ENCODE measurements at places on chromosomes 3 and 15. TPM values are rescaled to one million over a fixed set of nuclear protein-coding genes. Genes with fewer than 3 reads are reported as not detected.
A peak's percentile ranks its signal among the peaks of the same experiment; 100 is the strongest.

DNA sequence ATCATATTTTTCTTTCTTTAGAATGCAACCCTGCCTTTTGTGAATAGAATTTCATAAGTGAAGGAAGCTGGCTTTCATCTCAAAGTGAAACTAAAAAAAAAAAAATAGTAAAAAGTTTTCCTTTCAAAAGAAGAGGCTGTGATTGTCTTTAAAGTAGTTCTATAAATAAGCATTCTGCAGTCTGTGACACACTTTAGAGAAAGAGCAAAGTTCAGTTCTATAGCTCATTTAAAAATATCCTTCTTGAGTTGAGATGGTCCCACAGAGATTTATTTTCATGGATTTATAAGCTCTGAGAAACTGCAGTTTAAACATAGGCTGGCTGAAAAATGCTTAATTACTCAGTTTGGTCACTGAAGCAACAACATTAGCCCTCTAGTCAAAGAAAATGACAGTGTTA lies 36.1 kb upstream of the CNTN6 start:
- H3K36me3 ChIP-seq = no peaks in the 10 kb centered on the region
- no peak overlapping the region for H3K4me3 ChIP-seq
- H3K27me3 ChIP-seq = no peaks in the 10 kb centered on the region
- DNase-seq = peak; percentile 4
- H3K4me1 ChIP-seq = no peaks in the 10 kb centered on the region

Gene DCLK3
- 0.41 TPM for polyA plus RNA-seq

DNA sequence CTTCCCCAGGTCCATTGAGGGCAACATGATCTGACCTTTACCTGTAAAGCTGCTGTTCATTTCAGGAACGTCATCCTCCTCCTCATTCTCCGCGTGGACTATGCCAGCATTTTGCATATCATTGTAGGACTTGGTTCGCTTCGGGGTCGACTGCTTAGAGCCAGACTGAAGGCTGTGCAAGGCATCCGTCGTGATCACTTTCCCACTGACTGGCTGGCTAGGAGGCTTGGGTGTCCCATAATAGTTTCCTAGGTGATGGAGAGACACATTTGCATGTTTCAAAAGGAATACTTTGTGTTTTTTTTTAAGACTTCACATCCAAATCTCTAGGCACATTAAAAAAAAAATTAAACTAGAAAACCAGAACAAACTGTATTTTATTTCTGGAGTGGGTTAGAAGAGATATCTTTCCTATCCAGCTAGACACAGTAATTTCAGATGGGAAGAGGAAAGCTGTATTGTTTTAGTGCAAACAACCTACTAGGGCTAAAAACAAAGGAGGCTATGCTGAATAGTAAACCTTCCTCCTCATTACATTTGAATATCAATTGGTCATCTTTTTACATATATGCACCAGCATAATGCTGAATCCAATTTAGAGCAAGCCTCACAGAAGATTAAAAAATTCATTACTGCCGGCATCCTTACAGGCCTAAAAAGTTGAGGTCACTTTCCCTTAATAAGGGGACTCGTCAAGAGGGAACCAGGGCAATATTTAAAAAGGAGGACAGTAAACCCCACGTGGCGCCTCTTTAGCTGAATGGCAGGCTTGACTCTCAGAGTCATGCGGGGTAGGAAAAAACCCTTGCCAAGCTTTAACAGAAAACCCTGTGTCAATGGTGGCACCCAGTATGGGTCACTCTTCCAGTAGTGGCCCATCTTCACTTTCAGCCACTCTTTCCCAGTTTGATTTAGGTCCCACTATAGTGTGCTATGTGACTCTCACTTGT lies 559.9 kb downstream of the MAGI1 start:
- DNase-seq = no peak
- no peak overlapping the region for H3K4me3 ChIP-seq
- H3K27ac ChIP-seq = no peak overlapping the region
- H3K4me1 ChIP-seq = no peaks in the 10 kb centered on the region
- H3K36me3 ChIP-seq = no peaks in the 10 kb centered on the region

DNA sequence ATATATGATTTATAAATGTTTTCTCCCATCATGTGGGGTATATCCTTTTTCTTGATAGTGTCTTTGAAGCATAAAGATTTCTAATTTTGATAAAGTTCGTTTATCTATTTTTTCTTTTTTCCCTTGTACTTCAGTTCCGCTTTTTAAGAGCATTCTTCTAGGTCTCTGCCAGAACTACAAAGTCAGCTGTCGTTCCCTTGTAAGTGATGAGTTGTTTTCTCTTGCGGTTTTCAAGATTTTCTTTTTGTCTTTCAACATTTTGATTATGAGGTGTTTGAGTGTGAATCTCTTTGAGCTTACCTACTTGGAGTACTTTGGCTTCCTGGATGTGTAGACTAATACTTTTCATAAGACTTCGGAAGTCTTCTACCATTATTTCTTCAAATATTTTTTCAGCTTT lies 9.3 kb upstream of the PRICKLE2 start:
- H3K4me3 ChIP-seq = no peak overlapping the region
- no peaks in the 10 kb centered on the region for H3K36me3 ChIP-seq
- no peaks in the 10 kb centered on the region for H3K4me1 ChIP-seq
- no peak for DNase-seq

GRCh38 chr3:140695361-140696061 lies 17.6 kb downstream of the TRIM42 start:
- no peaks in the 10 kb centered on the region for H3K36me3 ChIP-seq
- H3K27ac ChIP-seq = no peak overlapping the region
- H3K4me3 ChIP-seq = no peak overlapping the region
- no peaks in the 10 kb centered on the region for H3K4me1 ChIP-seq
- no peak for DNase-seq

- H3K4me1 ChIP-seq = no peaks in the 10 kb centered on the region
- H3K27ac ChIP-seq = no peak overlapping the region
- H3K4me3 ChIP-seq = no peak overlapping the region
- no peaks in the 10 kb centered on the region for H3K27me3 ChIP-seq
- H3K36me3 ChIP-seq = no peaks in the 10 kb centered on the region
Observed at GRCh38 chr15:34304613-34305012, 33.0 kb downstream of the SLC12A6 start.

Gene TGFBR2
- 51.3 TPM for polyA plus RNA-seq

DNA sequence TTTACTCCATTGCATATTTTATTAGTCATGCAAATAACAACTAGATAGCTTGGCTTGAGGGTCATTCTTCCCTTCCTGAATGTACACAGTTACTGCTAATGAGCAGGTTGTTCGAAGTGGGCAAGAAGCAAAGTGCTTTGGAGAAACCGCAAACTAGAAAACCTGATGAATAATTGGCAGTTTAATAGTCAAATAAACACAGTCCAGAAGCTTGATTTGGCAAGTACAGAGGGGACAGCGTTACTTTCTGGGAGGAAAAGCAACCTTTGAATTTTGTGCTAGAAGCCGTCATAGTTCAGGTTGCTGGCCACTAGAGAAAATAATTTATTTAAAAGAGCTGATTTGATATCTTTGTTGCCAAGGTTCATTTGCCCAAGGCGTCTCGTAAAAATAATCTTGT lies 94.9 kb downstream of the MFSD1 start:
- no peaks in the 10 kb centered on the region for H3K27me3 ChIP-seq
- no peak for DNase-seq
- H3K36me3 ChIP-seq = no peaks in the 10 kb centered on the region
- no peak overlapping the region for H3K4me3 ChIP-seq
- no peak overlapping the region for H3K27ac ChIP-seq
- H3K4me1 ChIP-seq = no peaks in the 10 kb centered on the region

DNA sequence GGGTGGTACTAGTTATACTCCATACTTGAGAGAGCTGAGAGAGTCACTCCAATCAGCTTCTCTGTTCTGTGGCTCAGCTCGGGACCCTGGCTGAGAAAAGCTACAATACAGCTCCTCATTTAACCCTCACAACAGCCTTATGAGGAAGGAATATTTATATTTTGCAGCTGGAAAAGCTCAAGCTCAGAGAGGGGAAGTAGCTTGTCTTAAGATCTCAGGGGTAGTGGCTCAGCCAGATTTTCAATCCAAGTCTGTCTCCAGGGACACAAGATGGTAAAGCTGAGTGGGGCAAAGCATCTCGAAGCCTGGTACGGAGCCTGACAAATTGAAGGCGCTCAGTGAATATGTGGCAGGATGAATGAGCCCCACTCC lies 14.8 kb downstream of the SCAMP2 start:
- H3K27ac ChIP-seq = no peak overlapping the region
- DNase-seq = no peak
- peaks cover 18% of the 10 kb centered on the region for H3K36me3 ChIP-seq
- no peak overlapping the region for H3K4me3 ChIP-seq
- peaks cover 20% of the 10 kb centered on the region for H3K4me1 ChIP-seq

GRCh38 chr3:10522646-10523303 lies 17.4 kb upstream of the ATP2B2 start:
- no peaks in the 10 kb centered on the region for H3K4me1 ChIP-seq
- H3K4me3 ChIP-seq = no peak overlapping the region
- H3K27me3 ChIP-seq = peaks cover 17% of the 10 kb centered on the region
- no peak for DNase-seq

Gene P3H2
- polyA plus RNA-seq = 8.0 TPM

Gene AADACL2
- 3.4 TPM for polyA plus RNA-seq

Gene RHO
- 0.07 TPM for polyA plus RNA-seq

Gene ZNF385D
- polyA plus RNA-seq = 1.7 TPM

GRCh38 chr3:102156426-102156825 lies 278.4 kb upstream of the ZPLD1 start:
- H3K36me3 ChIP-seq = no peaks in the 10 kb centered on the region
- DNase-seq = no peak
- H3K27me3 ChIP-seq = no peaks in the 10 kb centered on the region
- H3K27ac ChIP-seq = no peak overlapping the region
- no peak overlapping the region for H3K4me3 ChIP-seq

GRCh38 chr15:48463366-48463880 lies 132.2 kb downstream of the DUT start:
- no peak overlapping the region for H3K4me3 ChIP-seq
- H3K27me3 ChIP-seq = no peaks in the 10 kb centered on the region
- H3K36me3 ChIP-seq = peaks cover 3% of the 10 kb centered on the region
- H3K4me1 ChIP-seq = no peaks in the 10 kb centered on the region
- no peak overlapping the region for H3K27ac ChIP-seq

GRCh38 chr3:180523040-180523439 lies 78.9 kb upstream of the TTC14 start:
- H3K27ac ChIP-seq = no peak overlapping the region
- no peak overlapping the region for H3K4me3 ChIP-seq
- H3K4me1 ChIP-seq = no peaks in the 10 kb centered on the region
- no peaks in the 10 kb centered on the region for H3K36me3 ChIP-seq
- DNase-seq = no peak

DNA sequence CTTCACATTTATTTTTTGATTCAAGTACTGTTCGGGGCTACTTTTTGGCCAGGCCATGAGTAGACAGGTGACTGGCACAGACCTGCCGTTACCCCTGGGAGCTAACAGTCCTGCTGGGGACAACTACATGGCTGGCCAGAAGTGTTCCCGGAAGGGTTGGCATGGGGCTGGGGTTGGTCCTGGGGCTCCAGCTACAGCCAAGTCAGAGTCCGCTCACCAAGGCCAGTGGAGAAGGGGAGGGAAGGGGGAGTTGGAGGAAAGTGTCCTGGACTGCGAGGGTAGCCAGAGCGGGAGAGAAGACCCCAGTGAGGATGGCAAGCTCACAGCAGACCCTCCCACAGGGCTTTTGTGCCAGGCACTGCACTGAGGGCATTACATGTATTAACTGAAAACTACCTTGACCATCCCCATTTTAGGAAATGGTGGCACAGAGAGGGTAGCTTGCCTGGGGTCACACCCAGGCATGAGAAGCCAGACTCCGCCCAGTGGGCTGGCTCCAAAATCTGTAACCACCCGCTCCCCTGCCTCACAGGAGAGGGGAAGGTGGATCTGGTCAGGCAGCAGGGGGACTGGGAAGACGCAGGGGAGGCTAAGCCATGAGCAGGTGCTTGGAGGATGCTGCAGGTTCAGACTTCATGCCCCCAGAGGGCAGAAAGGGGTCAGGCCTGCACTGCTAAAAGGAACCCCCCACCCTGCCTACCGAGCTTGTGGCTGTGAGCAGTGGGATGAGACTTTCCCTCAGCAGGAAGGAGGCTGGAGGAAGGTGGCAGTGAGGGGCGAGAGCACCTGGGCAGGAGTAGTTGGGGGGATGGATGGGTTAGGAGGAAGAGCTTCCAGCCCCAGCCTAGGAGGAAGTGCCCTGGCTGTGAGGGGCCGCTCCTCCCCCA lies 38.3 kb upstream of the ESYT3 start:
- no peaks in the 10 kb centered on the region for H3K27me3 ChIP-seq
- no peak for DNase-seq
- H3K36me3 ChIP-seq = no peaks in the 10 kb centered on the region
- H3K4me1 ChIP-seq = no peaks in the 10 kb centered on the region
- no peak overlapping the region for H3K27ac ChIP-seq
- no peak overlapping the region for H3K4me3 ChIP-seq

DNA sequence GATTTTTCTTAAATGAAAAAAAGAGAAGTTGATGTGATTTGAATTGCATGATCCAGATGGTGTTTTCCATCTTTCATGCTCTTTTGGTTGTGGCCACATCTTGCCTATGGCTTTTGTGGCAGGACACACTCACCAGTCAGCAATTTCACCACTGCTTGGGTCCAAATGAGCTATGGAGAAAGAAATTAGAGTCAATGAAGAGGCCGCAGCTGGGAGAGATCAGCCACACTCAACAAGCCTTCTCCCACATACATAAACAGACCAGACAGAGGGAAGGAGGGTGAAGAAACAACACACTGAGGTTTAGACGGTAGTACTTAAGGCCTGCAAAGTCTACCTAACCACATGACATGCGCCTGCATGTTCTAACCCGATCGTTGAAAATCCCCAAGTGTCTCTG lies 110.7 kb upstream of the CDIN1 start:
- H3K4me3 ChIP-seq = no peak overlapping the region
- H3K36me3 ChIP-seq = no peaks in the 10 kb centered on the region
- H3K27ac ChIP-seq = peak overlapping the region; percentile 48
- no peaks in the 10 kb centered on the region for H3K4me1 ChIP-seq
- DNase-seq = peak; percentile 3
- no peaks in the 10 kb centered on the region for H3K27me3 ChIP-seq

DNA sequence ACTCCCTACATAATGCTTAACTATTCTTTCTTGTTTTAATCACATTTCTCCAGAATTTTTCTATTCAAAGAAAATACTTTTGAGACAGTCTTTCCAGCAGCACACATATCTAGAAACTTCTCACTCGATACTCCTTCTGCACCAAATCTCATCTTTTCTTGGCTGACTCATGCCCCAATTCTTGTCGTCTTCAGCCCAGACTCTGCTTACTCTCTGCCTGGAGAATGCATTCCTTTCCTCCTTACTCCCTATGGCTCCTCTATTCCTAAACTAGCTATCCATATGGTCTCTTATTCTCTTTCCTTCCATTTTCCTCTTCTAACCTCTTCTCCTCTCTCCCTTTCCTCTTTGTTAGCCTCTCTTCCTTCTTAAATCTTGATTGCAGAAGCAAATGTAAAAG lies 158.7 kb downstream of the GBE1 start:
- no peaks in the 10 kb centered on the region for H3K4me1 ChIP-seq
- H3K36me3 ChIP-seq = no peaks in the 10 kb centered on the region
- H3K4me3 ChIP-seq = no peak overlapping the region

GRCh38 chr15:37016231-37016630 lies 84.1 kb downstream of the MEIS2 start:
- no peaks in the 10 kb centered on the region for H3K27me3 ChIP-seq
- no peak for DNase-seq
- H3K27ac ChIP-seq = no peak overlapping the region
- no peak overlapping the region for H3K4me3 ChIP-seq

Gene TJP1
- 11.5 TPM for polyA plus RNA-seq

GRCh38 chr3:194640829-194641228 lies 7.6 kb upstream of the TMEM44 start:
- no peaks in the 10 kb centered on the region for H3K27me3 ChIP-seq
- no peak overlapping the region for H3K27ac ChIP-seq
- peaks cover 47% of the 10 kb centered on the region for H3K36me3 ChIP-seq
- peak; percentile 53 for DNase-seq

Gene MORC1
- polyA plus RNA-seq = 0.27 TPM

Gene LDHAL6B
- not detected for polyA plus RNA-seq

Gene MEX3B
- polyA plus RNA-seq = 8.4 TPM

Measured in thymus (tissue), 14 donors.